ENCODE measurements at places on chromosomes 3 and 15.
A peak's percentile ranks its signal among the peaks of the same experiment; 100 is the strongest.

DNA sequence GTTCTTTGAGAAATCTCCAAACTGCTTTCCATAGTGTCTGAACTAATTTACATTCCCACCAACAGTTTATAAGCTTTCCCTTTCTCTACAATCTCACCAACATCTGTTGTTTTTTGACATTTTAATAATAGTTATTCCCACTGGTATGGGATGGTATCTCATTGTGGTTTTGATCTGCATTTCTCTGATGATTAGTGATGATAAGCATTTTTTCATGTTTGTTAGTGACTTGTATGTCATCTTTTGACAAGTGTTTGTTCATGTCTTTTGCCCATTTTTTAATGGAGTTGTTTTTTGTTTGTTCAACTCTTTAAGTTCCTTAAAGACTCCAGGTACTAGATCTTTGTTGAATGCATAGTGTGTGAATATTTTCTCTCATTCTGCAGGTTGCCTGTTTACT lies 116.6 kb upstream of the TSC22D2 start:
- DNase-seq, result no peak

DNA sequence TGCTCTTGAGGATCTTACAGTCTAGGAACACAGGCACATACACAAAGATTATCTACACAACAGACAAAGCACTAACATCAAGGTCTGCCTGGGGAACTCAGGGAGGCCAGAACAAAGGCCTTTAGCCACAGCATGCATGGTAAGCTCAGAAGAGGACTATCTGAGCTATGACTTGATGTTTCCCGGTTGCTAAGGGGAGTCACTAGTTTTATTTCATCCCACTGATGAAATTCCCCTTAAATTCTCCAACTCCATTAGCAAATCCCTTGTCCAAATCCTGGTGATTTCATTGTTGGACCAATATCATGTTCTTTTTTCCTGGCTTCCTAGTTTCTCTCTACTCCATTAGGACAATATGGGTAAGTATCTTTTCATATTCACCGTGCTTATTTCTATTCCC lies 23.3 kb downstream of the FBN1 start:
- no peak for DNase-seq

GRCh38 chr3:135040321-135041240 lies 245.5 kb downstream of the EPHB1 start:
- no peak for DNase-seq

DNA sequence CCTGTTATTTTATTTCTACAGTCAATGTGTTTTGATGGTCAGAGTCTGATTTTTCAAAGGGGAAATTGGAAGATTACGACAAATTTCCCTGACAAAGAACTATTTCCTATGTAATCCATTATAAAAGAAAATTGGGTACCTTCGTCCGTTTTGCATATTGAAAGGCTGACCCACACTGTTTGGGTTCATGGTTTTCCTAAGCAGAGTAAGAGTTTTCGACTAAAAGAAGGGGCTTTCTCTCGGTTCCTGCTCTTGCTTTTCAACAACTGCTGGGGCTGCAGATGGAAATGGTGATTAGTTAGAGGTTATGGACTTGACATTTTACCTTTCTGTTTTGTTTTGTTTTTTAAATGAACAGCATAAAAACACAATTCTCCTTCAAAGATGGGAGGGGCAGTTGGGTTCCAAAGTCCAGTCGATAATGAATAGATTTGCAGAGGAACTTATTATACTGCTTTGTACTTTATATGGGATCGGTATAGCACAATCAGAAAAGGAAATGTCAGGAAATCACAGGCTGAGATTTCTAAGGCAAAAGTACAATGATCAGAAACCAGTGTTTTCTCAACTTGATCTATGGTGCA lies 978 bp downstream of the KCNMB2 start:
- peak; percentile 24 for DNase-seq

- no peak for DNase-seq
Observed at GRCh38 chr3:126147932-126148683, 32.3 kb downstream of the ALDH1L1 start.

- no peak for DNase-seq
Observed at GRCh38 chr15:48244921-48245320, 38.8 kb downstream of the SLC12A1 start.

- DNase-seq, result no peak
Observed at GRCh38 chr15:27481768-27482167, 510.8 kb downstream of the GABRG3 start.

- DNase-seq, result no peak
Observed at GRCh38 chr15:101526442-101526841, 36.9 kb upstream of the PCSK6 start.

DNA sequence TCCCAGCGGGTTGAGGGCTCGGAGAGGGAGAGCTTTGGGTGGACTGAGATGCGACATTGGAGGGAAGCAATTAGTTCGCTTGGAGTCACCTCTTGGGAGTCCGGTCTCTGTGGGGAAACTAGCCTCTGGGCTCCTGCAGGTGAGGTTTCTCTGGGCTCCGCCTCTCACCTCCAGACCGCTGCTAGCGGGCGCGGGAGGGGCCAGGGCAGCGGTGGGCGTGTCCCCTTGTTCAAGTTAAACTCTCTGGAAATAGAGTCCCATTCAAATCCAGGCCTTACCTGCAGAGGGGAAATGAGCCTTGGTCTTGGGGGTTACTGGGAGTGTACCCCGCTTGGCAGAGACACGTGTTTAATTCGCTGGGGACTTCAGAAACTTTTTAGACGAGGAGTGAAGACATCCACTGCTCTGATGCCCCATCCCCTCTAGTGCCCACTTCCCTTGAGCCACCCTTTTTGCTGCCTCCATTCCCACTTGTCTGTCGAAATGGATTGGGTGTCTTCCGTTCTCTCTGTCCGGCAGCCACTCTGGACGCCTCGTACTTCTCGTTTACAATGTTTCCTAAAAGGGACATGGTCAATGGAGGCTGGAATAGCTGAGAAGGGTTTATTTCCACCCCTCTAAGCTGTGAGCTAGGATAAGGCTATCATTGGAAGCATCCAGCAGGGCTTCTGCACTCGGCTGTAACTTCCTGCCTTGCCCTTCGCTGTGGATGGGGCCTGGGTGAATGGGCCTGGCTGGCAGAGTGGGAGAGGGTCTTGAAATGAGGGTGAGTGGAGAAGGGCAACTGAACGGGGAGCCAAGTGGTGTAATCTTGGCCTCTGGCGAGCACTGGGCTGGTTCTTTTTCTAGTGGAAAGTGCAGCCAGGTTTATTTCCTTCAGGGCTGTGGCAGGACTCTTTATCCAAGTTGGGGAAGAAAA lies 1.1 kb downstream of the MITF start:
- DNase-seq, result peak; percentile 20

DNA sequence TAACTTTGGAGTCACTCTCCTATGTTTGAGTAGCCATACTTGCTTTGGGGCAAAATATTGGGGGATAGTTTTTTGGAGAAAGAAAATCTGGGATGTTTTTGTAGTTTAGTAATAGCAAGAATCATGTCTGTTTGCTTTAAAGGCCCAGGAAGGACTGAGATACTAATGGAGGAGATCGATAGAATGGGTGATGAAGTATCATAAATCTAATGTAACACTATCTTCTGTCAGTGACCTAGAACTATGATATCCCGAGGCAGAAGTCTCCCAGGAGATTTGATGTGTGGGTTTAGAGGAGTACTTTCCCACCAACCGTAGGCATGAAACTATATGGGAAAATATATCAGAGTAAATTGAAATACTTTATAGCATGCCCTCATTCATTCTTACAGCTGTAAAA lies 21.0 kb upstream of the NFKBIZ start:
- no peak for DNase-seq

Data from tongue (tissue), 3 donors.